Dorsolateral prefrontal cortex (tissue), 122 donors: ENCODE measurements at places on chromosomes 1 and 21. TPM values are rescaled to one million over a fixed set of nuclear protein-coding genes. Genes with fewer than 3 reads are reported as not detected.

Gene CD34
- 13.2 TPM for total RNA-seq

DNA sequence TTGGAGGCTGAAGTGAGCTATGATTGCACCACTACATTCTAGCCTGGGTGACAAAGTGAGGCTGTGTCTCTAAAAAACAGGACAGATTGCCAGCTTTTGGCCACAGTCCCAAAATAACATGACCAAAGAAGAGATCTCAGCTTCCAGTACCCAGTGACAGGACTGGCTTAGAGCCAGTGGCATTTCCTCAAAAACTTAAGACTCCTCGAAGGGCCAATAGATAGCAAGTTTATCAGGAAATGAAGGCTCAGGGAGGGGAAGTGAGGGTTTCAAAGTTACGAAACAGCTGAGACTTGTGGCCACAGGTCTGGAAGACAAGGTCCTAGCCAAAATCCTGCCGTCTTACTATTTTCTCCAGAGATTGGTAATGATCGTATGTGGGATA is 6.3 kb upstream of the TMEM39B start:
- DNase-seq: no peak

Gene NR0B2
- total RNA-seq: not detected

- no peak for DNase-seq
Measured at GRCh38 chr21:38349111-38349746, 92.4 kb downstream of the KCNJ15 start.

Gene BCAR3
- 17.5 TPM for total RNA-seq

DNA sequence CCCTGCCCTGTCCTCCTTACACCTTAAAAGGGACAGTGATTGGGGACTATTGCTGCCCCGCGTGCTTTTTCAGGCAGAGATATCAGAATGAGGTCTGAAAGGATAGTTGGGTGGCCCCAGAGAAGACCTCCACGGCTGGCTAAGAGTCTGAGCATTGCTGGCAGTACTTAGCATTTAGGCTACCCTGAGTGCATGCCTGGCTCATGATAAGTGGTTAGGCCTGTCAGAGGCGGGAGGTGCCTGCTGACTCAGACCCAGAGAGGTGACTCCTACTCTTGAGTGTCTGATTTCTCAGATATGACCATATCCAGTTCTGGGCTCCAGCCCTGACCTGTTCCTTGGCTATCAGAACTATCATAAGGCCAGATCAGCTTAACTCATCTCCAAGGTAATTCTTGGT is 213.7 kb downstream of the PBX1 start:
- no peak for DNase-seq

DNA sequence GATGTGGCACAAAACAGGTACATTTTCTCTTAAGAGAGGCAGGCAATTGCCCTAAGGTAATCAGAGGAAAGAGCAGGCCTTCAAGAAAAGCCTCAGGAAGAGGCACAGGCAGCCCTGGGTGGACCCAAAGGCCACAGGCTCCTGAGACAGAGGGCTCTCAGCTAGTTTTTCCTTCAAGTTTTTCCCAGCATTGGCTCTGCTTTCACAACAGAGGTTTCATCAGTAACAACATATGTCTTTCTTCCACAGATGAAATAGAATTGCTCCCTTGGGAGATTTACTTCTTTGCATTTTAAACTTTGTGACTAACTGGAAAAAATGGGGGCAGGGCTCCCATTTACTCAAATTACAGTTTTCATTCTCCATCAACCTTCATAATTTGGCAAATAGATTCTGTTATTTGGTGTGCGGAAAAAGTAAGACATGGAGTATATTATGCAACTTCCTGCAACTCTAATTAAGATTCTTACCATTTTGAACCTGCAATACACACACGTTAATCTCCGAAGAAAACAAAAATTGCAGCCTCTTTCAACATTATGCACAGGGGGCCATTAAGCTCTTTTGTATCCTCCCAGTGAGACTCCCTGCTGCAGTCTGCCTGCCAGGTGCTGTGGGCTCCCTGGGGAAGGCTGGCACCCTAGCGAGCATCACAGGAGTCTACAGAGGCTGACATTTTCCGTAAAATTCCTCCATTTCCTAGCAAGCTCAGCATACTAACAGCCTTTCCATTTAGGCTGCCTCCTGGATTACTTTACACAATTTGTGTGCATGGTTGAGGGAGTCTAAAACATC is 282.3 kb downstream of the USH2A start:
- no peak for DNase-seq

- no peak for DNase-seq
Measured at GRCh38 chr21:43693981-43694380, 24.9 kb upstream of the PDXK start.

Gene KRTAP19-3
- total RNA-seq: not detected

DNA sequence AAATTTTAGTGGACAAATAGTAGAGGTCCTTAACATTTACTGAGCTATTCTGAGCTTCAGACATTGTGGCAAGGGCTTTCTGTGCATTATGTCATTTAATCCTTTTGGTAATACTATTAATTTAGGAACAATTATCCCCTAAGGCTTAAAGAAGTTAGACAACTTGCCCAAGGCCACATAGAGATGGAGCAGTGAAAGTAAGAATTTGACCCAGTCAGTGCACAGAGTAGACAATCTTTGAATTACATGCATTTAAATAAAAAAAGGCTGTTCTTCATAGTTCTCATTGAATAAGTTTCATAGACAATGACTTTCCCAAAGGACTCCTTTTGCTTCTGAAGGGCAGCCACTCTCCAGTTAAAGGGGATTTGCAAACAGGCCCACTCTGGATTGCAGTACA is 142.7 kb downstream of the RUNX1 start:
- DNase-seq: no peak

DNA sequence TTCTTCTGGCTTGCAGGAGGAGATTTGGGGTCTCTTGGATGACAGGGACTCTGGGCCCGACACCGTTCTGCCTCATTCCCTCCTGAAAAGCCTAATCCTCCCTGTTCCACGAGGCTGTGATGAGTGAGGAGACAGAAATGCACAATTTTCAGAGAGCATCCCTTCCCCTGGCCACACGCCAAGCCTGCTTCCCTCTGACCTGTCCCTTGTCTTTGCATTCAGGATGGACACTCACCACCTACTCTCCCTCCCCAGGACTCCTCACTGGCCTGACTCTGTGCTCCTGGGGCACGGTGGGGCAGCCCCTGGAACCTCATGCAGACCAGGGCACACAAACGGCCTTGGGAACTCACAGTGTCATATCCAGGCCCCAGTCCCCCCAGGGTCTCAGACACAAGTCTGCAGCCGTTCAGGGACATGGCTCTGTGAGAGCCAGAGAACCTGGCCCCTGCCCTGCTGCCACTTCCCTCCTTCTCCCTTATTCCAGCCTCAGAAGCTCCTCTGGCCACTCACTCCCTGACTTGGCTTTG is 3.5 kb upstream of the PRAMEF12 start:
- DNase-seq: no peak

- peak; percentile 84 for DNase-seq
Measured at GRCh38 chr1:160117709-160118183, 2.2 kb downstream of the ATP1A2 start.

DNA sequence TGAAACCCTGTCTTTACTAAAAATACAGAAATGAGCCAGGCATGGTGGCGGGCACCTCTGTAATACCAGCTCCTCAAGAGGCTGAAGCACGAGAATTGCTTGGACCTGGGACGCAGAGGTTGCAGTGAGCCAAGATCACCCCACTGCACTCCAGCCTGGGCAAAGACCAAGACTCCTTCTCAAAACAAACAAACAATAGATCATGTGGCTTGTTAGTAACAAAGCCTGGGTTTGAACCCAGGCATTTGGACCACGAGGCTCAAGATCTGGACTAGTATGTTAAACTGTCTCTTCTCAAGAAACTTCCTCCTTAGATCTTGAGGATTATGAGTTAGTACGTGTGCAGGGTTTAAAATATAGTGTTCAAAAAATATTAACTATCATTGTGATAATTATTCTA is 1.6 kb downstream of the INPP5B start:
- no peak for DNase-seq

Gene EDARADD
- total RNA-seq: not detected

DNA sequence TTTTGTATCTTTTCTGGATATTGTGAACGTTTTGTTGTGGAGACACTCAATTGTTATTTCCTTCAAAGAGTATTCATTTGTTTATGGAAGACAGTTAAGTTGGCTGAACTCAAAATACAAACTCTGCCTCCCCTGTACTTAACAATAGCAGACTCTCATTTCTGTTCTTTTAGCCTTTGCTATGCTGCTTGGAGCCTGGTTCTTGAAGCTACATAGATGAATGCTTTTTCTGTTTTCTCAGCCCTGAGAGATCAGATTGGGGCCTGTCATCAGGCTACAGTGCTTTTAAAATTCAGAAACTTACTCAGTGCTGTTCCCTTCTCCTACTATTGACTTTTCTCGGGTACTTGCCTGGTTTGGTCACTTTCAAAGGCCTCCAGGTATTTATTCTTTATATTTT is 215.7 kb upstream of the LYPLAL1 start:
- no peak for DNase-seq

Gene ACTL8
- not detected for total RNA-seq

Gene NGF
- 0.50 TPM for total RNA-seq

- peak; percentile 61 for DNase-seq
Measured at GRCh38 chr21:36388835-36389234, 3.6 kb downstream of the CHAF1B start.

Gene DFFB
- 21.7 TPM for total RNA-seq

DNA sequence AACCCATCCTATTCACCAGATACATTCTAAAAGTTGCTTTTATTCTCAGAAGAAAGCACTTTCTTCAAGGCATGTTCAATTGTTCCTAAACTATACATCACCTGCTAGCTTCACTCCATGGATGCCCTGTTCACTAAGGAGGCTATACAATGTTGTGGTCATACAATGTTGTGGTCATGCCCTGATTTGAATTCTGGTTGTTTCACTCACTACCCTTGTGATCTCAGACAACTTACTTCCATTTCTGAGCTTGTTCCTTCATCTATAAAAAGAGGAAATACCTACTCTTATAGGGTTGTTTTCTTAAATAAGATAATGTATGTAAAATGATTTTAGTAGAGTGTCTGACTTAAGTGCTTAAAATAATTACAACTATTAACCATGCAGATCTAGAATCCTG is 19.7 kb downstream of the EDEM3 start:
- no peak for DNase-seq

Gene MFAP2
- total RNA-seq: 3.8 TPM

- DNase-seq: no peak
Measured at GRCh38 chr21:41926117-41926806, 27.6 kb downstream of the C2CD2 start.

GRCh38 chr1:10616696-10617095 is 141.9 kb downstream of the PEX14 start:
- no peak for DNase-seq

- no peak for DNase-seq
Measured at GRCh38 chr21:39141502-39141901, 41.7 kb downstream of the PSMG1 start.

Gene MFSD2A
- 18.0 TPM for total RNA-seq

DNA sequence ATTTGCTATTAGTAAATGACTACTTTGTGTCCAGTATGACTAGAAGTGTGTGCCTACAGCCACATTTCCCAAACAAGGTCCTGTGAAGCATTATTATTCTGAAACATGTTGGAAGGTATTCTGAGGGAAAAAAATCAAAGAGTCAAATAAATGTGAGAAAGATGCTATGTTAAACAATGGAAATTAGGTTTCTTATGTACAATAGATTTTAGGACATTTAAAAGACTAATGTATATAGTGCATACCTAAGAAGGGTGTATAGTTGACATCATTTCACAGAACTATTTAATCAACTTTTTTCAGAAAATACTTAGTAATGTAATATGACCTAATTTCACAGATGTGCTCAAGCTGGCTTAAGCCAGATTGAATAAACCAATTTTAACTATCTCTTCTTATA is 582.5 kb downstream of the USP25 start:
- DNase-seq: no peak

Gene FLG2
- not detected for total RNA-seq
